ENCODE measurements at places on chromosomes 13 and 19.

DNA sequence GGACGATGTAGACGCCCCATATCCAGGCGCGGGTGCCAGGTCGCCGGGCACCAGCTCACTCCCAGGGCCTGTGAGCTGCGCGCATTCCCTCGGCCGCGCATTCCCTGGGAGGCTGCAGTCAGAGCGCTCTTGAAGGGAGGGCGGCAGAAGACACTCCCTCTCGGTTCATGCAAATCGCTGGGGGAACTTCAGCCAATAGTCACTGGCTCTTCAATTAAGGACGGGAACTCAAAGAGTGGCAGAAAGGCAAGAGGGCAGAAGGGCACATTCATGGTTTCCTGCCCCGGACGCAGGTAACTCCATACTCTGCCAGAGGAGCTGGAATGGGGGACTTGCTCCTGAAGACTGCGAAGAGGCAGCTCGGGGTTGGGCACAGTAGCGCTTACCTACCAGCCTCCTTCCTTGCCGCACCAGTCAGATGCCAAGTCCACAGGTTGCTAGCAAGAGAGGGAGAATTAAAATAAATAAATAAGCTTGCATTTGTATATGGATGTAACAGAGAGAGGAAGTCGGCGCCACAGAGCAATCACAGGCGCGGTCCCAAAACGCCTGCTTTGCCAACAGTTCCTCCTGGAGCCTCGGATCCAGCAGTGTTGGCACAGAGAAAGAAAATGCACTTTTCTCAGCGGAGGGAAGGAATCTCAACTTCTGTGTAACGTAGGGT lies 459 bp downstream of the PCDH20 start:
- DNase-seq, result no peak

DNA sequence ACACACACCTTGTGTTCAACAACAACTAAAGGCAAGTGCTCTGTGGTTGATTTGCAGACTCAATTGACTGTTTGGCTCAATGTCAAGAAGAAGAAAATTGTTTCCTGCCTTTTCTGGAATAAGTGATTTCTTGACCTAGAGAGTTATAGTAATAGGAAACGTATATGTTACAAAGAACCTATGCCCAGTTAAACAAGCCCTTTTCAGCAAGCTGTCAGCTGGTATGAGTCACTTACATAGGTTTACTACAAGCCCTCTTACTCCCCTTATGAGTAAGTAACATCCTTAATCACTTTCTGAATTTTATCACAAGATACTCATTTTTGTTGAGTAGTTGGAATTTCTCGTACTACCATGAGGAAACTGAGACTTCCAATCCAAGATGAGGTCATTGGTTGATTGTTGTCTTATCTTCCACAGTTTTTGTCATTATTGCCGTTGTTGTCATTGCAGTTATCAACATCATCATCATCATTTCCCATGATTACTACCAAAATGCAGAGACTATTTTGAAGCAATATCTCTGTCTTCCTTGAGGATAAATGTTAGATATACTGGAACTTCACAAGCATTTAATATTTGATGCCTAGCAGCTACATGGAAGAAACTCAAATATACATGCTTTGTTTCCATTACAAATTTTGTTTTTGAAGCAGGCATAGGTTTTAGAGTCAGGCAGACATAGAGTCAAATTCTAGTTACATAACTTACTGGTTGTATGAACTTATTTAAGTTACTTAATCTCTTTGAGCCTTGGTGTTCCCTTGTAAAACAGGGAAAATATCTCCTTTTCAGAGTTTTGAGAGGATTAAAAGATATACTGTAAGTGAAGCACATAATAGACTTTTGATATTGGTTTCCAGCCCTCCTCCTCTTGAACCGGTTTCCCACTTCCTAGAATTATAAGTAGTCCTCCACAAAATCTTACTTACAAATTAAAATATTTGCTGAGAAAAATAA lies 106.0 kb downstream of the RAP2A start:
- DNase-seq, result no peak

DNA sequence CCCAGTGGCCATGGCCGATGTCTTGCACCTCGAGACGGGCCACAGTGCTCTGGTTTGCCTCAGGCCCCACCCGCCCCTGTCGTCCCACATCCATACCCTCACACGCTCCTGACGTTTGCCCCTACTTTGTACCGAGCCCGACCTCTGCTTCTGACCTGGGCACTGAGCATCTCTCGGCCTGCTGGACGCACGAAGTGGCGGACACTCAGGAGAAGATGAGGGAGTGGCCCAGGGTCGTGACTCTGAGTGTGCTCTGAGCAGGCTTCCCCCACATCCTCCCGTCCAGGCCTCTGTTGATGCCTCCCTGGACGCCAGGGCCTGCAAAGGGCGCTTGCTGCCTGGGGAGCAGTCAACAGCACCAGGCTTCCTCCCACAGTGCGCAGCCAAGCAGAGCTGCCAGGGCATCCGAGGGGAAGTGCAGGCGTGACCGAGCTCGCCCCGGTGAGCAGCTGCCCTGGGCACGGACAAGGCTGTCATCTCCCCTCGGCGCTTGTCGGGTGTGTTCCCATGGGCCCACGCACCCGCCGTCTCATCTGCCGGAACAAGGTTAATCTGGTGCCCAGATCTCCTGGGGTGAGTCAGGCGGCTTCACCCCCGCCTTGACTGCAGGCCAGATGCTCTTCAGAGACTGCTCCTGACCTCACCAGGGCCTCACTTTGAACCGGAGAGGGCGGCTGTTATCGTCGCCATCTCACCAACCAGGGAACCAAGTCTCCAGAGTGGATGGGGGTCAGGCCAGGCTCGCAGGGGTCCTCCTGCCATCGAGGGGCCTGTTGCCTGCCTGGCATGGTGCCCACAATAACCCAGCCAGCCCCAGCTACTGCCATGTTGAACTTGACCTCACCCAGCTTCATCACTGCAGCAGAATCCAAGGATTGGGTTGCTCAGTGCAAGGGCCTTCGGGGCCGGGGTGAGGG lies 27.2 kb downstream of the COMP start:
- DNase-seq, result no peak

- no peak for DNase-seq
Measured at GRCh38 chr19:18875726-18876125, 20.2 kb downstream of the CERS1 start.

DNA sequence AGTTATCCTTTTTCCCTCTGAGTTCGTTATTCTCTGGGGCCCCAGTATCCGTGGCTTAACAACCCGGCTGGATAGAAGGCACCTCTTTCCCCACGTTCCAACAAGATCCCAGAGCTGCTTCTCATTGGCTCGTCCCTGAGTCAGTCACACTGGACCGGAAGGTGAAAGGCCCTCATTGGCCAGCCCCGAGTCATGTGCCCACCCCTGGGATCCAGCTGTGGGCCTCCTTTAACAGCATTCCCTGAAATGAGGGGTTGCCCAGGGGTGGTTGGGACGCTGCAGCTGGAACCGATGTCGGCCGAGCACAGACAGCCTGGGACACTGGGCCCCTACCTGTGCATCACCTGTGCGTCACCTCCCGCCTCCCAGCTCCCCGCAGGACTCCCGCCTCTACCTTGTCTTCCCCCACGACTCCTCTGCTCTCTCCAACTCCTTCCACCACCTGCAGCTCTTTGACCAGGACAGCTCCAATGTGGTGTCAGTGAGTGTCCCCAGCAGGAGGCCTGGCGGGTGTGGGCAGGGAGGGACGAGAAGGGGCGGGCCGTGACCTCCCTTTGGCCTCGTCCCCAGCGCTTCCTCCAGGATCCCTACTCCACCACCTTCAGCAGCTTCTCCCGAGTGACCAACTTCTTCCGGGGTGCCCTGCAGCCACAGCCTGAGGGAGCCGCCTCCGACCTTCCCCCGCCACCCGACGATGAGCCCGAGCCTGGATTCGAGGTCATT lies 4.3 kb downstream of the TBC1D17 start:
- no peak for DNase-seq

- peak; percentile 28 for DNase-seq
Measured at GRCh38 chr19:3062165-3063105, at the start of gene TLE5. TSS of gene TLE5 (minus strand) at chr19:3062495. CDS start at chr19:3062200, 295 bp downstream.

- no peak for DNase-seq
Measured at GRCh38 chr19:30856376-30856775, 484.2 kb downstream of the ZNF536 start.

DNA sequence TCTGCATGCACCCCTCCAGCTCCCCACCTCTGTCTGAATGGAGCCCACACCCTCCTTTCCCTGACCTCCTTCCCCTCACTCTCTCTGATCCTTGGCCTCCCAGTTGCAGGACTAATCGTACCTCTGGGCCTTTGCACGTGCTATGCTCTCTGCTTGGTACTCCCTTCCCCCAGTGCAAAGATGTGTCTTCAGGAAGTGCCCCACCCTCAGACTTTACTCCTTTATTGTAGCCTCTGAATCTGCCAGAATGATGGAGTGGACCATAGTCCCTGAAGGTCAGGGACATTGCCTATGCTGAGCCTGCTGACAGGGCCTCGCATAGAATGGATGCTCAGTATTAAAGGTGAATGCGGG lies 1.3 kb upstream of the JUND start:
- no peak for DNase-seq

DNA sequence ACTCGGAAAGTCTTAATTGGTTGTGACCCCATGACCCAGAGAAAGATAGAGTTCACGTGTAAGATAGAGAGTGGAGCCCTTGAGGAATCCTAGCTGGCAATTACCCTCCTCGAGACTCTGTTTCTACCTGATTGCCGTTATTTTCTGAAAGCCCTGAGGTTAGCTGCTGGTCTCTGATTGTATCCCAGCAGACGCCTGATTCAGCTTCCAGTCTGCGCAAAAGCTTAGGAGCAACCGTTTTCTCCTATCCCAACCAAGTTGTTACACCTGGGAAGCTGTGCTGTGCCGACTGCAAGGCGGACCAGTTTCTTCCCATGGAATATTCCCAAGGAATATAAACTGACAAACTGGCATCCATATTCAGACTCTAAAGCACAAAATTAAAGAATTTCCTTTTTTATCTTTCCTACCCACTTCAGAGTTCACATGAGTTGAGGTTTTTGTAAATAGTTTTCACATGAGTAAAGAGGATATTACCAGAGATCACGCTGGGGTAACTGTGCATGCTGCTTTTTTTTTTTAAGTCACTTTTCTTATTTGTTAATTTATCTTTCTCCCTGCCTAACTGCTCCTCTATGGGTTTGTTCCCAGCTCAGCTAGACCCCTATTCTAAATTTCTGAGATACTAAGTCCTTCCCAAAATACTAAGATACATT lies 1.5 kb upstream of the TRPC4 start:
- DNase-seq, result no peak

GRCh38 chr13:21152251-21152899 lies 24.0 kb downstream of the SKA3 start:
- no peak for DNase-seq

GRCh38 chr19:45443462-45444317 lies 20.0 kb upstream of the ERCC1 start:
- no peak for DNase-seq

DNA sequence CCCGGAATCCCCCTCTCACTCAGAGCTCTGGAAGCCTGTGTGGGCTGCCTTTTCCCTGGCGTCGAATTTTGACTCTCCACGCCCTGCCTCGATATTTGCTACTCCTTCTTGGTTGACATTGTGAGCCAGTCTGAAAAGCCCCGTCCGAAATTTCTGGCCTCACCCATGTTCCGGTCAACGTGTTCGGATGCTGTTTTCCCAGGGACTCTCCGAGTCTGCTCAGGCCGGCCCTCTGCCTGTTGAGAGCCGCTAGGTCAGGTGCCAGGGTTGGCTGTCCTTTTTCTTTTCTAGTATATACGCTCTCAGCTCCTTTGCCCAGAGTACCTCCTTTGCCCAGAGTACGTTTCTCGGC lies 6.8 kb upstream of the DGKH start:
- DNase-seq, result no peak

DNA sequence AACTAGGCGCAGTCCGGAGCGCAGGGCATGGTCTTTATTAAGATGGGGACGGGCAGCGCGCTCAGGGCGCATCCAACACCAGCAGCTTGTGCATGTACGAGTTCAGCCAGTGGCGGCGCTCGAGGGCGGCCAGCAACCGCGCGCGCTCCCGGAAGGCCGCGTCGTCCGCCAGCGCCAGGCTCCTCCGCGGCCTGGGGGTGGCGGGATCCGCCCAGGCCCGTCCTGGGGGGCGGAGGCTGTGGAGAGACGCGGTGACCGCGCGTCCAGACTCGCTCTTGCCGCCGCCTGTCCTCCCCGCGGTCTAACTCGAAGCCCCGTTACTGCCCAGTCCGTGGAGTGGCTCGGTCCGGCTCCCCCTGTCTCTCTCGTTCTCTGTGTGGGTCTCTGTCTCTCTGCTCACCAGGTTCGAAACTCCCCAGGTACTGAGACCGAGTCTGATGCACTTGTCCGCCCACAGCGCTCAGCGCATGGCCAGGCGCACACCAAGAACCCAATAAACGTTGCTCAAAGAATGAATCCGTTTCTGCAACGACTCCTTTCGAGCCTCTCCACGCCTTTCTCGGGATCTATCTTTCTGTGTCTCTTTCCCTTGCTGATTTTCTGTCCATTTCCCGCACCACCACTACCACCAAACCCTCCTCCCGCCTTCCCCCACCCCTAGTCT lies 702 bp downstream of the PTH2 start:
- DNase-seq, result no peak

DNA sequence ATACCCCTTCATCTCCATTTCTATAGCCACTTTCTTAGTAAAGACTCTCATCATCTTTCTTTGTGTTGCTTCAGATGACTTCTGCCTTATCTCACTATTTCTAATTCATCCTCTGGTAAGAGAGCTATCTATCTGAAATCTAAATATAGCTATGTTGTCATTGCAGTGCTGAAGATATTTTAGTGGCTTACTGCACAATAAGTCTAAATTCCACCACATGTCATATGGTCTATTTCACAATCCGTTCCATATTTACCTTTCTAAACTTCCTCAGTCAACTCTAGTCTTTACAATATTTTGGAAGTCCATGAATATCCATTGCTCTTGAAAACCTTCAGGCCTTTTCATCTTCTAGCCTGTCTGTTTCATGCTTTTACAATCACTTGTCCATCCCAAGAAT lies 465.1 kb upstream of the SLC10A2 start:
- DNase-seq, result no peak

- no peak for DNase-seq
Measured at GRCh38 chr13:98921786-98922185, 56.1 kb downstream of the DOCK9 start.

GRCh38 chr13:26486550-26486949 lies 70.9 kb upstream of the WASF3 start:
- DNase-seq, result no peak

DNA sequence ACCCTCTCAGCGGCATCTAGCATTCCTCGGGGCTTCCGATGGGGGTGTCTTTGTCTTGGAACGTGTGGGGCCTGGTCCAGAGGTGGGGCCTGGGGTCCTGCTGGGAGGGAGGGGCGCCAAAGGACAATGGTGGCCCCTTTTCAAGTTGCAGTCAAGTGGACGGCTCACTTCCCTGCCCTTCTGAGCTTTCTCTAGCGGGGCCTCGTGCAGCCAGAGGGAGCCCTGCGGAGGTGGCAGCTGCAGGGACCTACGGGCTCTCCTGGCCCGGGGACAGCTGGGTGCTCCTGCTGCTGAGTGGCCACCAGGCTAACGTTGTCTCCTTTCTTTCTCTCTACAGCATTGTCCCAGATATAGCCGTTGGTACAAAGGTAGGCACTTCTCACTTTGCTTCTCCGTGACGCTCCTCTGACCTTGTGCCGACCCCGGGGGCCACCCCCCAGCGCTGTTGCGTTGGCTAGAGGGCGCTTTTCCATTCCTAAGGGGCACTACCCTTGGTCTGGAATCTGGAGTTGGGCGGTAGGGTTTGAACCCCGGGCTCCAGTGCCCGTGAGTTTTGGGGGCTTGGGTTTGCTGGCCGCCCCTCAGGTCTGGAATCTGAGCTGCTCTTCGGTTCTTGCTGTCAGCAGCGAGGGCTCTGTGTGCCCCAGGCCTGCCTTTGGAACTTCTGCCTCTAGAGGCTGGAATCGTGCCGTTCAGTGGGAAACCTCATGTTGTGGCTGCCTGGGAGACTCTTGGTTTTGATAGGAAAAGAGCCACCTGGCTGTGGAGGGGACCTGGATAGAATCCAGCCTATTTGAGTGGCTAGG lies 2.0 kb downstream of the PTBP1 start:
- DNase-seq, result no peak

- DNase-seq, result no peak
Measured at GRCh38 chr19:39082745-39083598, 1.2 kb upstream of the ACP7 start.

Data from stimulated activated CD8-positive, alpha-beta memory T cell treated with anti-CD3 and anti-CD28 coated beads, Interleukin-15, amount 100 ng/mL, for 4 hours (primary cell).